ENCODE measurements at places on chromosomes 6 and 20.

DNA sequence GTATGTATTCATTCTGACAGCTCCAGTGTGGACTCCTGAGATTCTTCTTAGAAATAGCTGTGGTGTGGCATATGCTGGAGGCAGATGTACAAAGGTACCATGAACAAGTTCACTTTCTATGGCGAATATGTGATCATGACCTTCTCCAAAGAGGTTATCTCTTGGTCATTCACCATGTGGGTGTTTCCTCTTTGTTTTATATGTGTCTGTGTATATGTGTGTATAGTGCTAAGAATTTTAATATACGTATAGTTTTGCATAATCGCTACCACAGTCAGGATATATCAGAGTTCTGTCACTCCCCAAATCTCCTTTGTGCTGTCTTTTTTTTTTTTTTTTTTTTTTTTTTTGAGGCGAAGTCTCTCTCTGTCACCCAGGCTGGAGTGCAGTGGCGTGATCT lies 47.1 kb downstream of the PHACTR2 start:
- no peak for DNase-seq

- DNase-seq, result no peak
These were observed 69.5 kb upstream of the FOXQ1 start for GRCh38 chr6:1242446-1242845.

DNA sequence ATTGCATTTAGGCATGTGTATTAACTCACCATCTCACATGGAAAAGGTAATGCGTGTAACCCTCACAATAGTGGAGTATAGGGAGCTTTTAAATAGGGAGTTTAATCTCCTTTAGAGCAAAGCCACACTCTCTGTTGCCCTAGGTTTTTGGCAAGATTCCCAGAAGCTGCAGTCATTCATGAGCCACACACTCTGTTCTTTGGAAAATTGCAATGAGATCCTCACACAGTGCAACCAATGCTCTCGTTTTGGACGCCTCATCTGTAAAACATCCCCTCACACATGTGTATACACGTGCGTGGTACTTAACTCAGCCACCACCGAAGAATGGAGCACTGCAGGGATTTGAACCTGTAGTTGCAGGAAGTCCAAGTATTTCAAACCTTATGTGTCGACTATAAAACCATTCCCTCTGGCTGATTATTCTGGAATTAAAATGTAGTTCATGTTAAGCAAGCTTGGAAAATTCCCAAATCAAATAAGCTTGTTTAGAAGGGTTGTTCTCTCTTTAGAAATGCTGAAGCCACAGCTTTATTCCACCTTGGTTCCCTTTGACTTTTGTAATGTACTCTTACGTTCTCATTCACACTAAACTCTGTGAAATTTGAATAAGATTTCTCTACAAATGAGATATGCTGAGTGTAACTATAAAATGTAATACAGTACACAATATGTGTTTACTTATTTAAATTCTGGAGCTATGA lies 489.8 kb upstream of the MANEA start:
- peak; percentile 61 for DNase-seq

DNA sequence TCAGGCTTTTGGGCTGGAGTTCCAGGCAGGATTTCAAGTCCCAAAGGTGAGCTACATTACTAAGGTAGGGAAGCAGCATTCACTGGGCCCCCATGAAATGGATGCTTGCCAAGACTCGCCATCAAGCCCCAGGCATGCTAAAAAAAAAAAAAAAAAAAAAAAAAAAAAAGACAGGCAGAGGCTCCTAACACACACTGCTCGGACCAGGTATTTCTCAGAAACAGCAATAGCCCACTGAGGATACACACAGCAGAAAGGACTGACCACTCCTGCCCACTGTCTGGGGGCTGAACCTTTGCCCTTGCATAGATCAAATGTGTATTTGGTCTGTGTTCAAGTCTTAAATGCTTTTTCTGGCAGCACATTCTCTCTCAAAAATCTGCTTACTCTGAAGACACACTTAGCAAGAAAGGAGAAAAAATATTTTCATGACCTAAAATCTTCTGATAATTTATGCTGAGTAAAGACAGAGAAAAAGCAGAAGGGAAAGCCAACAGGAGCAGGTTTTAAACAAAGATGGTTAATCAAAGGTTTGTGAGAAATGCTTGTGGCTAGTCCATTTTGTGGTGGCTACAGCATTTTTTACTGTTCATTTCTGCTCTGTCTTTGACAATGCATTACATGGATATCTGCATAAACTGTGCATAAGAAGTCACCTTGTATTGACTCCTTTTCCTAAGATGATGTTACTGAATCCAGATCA lies 37.9 kb upstream of the BEND6 start:
- no peak for DNase-seq

- DNase-seq, result no peak
These were observed 2.4 kb downstream of the SYNE1 start for GRCh38 chr6:152634773-152635172.

GRCh38 chr20:10667560-10668167 lies 6.1 kb downstream of the JAG1 start:
- no peak for DNase-seq

DNA sequence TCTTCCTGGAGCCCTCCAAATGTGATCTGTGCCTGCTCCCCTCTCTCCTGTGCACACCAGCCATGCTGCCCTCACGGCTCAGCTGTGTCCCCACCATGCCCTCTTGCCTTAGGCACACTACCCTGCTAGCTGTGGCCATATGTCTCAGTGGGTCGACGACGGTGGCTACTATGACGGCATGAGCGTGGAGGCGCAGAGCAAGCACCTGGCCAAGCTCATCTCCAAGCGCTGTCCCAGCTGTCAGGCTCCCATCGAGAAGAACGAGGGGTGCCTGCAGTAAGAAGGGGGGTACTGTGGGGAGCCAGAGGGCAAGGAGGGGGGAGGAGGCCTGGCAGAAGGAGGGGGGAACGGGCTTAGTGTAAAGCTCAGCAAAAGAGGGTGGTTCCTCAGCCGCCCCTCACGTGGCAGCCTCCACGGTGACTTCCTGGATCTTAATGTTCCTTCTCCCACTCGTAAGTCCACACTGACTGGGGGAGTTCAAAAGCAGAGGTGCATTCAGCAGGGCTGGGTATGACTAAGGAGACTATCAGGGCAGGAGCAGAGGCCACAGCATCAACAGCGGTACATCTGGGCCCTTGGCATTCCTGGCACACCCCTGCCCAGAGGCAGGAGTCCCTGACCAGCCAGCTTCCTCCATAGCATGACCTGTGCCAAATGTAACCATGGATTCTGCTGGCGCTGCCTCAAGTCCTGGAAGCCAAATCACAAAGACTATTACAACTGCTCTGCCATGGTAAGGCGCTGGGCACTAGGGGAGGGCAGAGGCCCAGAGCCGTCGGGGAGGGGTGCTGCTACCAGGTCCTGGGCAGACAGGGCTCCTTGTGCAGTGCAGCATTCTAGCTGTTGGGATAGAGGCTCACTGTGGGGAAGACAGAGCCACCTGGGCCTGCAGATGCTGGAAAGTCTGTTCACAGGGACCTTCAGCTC lies 8.0 kb downstream of the DNPH1 start:
- no peak for DNase-seq

DNA sequence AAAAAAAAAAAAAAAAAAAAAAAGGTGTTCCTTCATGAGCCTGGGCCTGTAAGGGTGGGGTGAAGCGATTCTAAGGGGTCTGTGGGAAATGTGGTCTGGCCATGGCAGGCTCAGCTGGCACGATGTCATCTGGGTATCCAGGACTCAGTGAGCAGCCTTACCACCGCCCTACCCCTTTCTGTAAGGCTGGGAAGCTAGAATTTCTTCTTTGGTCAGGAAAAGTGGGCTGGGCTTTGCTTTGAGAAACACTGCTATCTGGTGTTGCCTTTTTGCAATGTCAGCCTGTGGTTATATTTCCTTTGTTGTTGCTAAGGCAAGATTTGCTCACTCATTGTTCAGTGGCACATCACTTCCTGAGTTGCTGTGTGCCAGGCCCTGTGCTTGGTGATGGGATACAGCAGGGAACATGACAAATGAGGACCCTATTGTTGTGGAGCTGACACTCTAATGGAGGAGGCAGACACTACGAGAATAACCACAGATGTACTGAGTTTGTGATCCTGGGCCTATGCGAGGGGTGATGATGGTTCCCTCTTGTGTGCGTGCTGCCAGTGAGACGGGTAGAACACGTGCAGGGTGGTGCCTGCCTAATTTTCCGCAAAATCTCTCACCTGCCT lies 45.9 kb upstream of the ZNFX1 start:
- DNase-seq, result no peak

- DNase-seq, result no peak
These were observed 119.2 kb downstream of the ANKRD60 start for GRCh38 chr20:58109126-58109880.
